ENCODE measurements at places on chromosomes 4 and X.

DNA sequence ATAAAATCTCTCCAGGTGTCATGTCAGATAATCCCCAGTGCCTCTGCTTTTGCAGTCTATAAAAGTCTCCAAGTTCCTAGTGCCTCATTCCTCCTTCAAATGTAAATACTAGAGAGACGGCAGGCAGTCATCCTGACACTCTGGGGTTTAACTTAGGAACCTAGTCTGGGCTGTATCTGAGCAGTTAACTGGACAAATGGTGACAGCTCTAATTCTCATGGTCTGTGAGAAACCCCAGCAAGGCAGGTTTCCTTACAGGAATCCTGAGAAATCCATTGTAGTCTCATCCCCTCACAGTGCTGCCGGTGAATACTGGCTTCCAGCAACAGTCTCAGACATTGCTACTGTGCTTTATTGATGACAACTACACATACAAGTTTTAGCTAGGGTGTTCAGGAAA, 246.8 kb downstream of the SNCA start:
- DNase-seq, result no peak

DNA sequence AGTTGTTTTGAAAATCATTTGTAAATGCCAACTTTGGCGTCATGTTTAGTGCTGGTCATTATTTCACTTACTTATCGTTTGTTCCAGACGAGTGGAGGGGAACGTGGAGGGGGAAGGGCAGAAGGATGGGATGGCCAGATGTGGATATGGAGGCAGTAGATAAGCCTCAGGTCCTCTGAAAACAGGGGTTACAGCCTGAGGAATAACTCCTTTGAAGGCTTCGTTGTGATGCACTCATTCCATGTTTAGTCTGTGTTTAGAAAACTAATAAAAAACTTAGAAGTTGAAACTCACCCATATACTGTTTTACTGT, 1.1 kb downstream of the MOB1B start:
- peak; percentile 40 for DNase-seq

DNA sequence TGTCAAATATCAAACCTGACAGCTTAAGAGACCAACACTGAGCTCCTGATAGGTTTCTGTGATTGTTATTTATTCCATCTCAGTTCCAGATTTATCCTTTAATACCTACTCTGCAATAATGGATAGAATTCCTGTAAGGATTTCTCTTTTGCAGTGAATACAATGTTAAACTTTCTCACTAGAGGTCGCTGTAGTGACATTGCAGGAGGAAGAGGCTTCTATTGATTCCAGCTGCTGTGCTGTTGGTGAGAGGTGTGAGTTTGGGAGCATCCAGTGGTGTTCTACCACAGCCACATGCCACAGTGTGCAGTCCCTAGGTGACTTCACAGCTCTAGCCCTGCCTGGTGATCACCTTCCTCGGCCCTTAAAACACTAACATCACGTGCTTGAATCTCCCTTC, 34.6 kb upstream of the DCAF8L2 start:
- DNase-seq, result peak; percentile 72

GRCh38 chrX:97309487-97310116, 425.9 kb downstream of the RPA4 start:
- no peak for DNase-seq

GRCh38 chr4:37132351-37132974, 112.1 kb upstream of the NWD2 start:
- DNase-seq, result no peak

- peak; percentile 4 for DNase-seq
These were observed 48.4 kb downstream of the ANXA3 start for GRCh38 chr4:78599931-78600375.
